Activated T-cell treated with anti-CD3 and anti-CD28 coated beads, Interleukin-2, amount 50 U/mL, for 4 hours (primary cell): ENCODE measurements at places on chromosomes 13 and 19. TPM values are rescaled to one million over a fixed set of nuclear protein-coding genes. Genes with fewer than 3 reads are reported as not detected.

- DNase-seq = no peak
Observed at GRCh38 chr13:66348745-66349690, 881.1 kb downstream of the PCDH9 start.

- DNase-seq = no peak
Observed at GRCh38 chr13:21034603-21035191, 26.7 kb downstream of the LATS2 start.

DNA sequence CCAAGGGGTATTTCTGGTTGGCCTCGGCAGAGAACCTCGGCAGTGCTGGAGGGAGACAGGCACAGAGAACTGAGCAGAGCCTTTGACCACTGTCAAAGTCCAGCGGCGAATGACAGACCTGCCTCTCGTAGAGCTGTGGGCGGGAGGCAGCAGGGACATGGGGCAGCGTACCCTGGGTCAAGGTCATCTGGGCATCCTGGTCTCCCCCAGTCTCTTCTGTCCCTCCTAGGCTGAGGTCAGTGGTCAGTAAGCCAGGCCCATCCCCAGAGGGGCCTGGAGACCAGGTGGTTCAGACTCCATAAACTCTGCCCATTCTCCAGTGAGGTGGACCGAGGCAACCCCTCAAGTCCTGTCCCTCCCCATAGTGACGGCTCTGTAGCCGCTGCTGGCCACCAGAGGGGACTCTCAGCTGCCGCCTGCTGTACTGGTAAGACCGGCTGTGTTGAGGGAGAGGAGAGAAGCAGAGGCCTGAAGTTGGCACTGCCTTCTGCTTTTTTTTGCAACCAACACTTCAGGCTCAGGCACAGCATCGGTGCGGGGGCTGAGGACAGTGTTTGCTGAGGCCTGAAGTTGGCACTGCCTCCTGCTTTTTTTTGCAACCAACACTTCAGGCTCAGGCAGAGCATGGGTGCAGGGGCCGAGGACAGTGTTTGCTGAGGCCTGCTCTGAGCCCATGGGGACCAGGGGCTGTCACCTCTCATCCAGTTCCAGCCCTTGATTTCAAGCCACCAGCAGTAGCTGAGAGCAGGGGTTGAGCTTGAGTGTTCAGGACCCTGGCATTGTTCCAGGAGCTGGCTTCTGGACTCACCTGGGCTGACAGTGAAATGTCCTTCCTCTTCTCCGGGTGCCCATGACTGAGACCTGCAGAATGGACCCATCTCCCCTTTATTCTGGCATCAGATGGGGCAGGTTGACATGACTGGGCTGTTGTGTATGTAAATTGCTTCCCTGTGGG, at the start of gene PGLYRP2:
PGLYRP2 (minus strand) TSS at position 111 of the 955 bp plus-strand sequence. CDS start 130 bp downstream, outside the sequence.
- no peak for DNase-seq

- no peak for DNase-seq
Observed at GRCh38 chr19:34461375-34462100, 20.0 kb upstream of the WTIP start.

DNA sequence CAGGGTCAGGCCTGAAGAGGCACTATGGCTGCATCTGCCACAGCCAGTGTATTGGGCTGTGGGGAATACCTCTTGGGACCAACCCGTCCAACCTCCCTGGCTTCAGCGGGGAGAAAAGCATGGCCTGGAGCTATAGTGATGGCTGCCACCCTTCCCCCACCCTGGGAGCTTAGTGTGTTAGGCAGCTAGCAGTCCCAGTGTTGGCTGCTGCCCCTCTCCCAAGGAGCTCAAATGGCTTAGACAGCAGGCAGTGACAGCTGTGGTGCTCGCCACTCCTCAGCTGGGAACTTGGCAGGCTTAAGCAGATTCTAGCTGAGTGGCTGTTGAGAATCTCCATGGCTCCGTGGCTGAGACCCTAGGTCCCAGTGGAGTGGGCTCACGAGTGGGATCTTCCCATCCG, 19.7 kb downstream of the ACOD1 start:
- no peak for DNase-seq

The KLHL1 gene
- total RNA-seq = not detected

DNA sequence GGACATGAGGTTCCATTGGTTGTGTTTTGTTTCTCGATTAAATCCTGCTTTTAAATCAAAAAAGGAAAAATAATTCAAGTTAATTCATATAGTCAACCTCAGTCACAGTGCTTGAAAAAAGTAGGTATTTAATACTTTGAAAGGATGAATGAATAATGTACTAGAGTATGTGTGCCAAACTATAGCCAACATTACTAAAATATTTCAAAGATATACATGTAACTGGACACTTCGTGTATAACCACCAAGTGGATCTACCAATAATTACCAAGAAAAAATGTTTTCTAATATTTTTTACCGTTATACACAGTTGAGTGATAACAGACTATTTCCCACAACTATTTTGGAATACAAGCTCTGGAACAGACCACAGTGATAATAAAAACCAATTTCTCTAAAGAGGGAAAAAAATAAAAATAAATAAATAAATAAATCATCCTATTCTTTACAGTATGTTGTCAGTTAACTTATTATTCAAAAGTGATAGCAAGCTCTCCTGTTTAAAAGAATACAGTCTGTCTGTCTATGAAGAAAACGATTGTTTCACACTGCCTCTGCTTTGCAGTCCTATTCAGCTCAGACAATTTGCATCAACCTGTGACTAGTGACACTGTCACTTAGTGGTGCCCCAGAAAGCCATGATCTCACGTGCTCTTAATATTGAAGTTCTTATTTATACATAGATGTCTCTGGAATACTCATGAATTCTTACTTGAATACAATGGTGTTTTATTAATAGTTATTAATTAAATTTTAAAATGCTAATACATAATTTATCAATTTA, 58.2 kb downstream of the UBL3 start:
- no peak for DNase-seq

DNA sequence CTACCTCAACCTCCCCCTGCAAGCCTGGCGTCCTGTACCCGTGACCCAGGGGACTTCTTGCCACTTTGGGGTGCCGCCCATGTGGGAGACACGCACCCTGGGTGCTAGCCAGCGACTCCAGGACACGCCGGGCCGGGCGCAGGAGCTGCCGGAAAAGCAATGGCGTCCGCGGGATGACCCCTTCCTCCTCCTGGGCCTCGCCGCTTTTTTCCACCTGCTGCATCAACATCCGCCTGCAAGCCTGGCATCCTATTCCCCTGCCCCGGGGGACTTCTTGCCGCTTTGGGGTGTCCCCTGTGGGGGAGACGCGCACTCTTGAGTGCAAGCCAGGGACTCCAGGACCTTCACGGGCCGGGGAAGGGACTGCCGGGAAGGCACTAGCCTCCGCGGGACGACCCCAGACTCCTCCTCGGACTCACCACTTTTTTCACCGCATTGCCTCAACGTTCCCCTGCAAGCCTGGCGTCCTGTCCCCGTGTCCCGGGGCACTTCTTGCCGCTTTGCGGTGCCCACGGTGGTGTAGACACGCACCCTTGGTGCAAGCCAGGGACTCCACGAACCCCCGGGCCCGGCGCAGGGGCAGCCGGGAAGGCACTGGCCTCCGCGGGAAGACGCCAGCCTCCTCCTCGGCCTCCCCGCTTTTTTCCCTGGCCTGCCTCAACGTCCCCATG, 237.8 kb downstream of the TUBA3C start:
- DNase-seq = no peak

The PSG7 gene
- total RNA-seq = not detected

GRCh38 chr19:39409208-39410016, 2.8 kb downstream of the ZFP36 start:
- peak; percentile 82 for DNase-seq

GRCh38 chr13:32212421-32212820, 102.7 kb downstream of the ZAR1L start:
- DNase-seq = no peak

DNA sequence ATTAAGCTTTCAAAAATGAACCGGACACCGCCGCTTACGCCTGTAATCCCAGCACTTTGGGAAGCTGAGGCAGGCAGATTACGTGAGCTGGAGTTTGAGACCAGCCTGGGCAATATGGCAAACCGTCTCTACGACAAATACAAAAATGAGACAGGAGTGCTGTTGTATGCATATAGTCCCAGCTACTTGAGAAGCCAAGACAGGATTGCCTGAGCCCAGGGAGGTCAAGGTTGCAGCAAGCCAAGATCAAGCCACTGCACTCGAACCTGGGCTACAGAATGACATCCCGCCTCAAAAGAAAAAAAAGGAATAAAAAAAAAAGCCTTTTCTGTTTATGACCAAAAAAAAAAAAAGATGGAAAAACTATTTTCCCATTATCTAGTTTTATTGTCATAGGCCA, 96.4 kb downstream of the RBM26 start:
- DNase-seq = no peak

GRCh38 chr13:26007261-26008125, 44.3 kb downstream of the SHISA2 start:
- no peak for DNase-seq
